Stimulated activated CD4-positive, alpha-beta T cell treated with anti-CD3 and anti-CD28 coated beads, TNF-alpha, amount 100 ng/mL, for 1 hour (primary cell): ENCODE measurements at places on chromosomes 12 and 14.

- no peak for DNase-seq
These were observed 910.4 kb downstream of the VRK1 start for GRCh38 chr14:97707603-97708002.

- DNase-seq: no peak
These were observed 136.1 kb upstream of the CCND2 start for GRCh38 chr12:4137441-4137840.

- no peak for DNase-seq
These were observed 213.8 kb downstream of the SLC6A15 start for GRCh38 chr12:84698576-84699333.

GRCh38 chr12:108611884-108612415 is 14.1 kb upstream of the TMEM119 start:
- DNase-seq: no peak

- DNase-seq: no peak
These were observed 43.8 kb downstream of the SLC35F4 start for GRCh38 chr14:57822081-57822480.

GRCh38 chr12:48040354-48040753 is 36.1 kb upstream of the COL2A1 start:
- no peak for DNase-seq

DNA sequence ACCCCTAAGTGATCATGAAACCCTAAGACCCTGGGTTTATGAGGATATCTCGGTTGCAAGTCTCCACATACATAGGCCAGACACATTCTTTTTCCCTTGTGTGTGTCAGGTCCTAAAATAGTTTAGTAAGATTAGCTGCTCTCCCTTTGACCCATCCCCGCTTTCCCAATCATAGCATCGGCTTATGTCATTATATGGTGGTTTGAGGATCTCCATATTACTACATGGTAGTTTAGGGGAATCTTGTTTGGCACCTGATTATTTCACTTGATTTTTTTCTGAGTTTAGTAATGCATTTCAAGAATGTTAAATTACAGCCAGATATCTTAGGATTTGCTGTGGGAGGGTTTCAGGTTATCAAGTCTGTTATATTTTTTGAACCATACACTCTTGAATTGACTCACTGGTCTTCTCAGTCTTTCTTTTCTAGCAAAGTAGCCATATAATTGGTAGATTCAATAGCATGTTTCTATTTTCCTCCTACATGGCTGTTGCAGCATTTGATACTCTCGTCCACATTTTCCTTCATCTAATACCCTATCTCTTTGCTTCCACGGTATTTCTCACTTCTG is 68.3 kb upstream of the TRHDE start:
- no peak for DNase-seq

DNA sequence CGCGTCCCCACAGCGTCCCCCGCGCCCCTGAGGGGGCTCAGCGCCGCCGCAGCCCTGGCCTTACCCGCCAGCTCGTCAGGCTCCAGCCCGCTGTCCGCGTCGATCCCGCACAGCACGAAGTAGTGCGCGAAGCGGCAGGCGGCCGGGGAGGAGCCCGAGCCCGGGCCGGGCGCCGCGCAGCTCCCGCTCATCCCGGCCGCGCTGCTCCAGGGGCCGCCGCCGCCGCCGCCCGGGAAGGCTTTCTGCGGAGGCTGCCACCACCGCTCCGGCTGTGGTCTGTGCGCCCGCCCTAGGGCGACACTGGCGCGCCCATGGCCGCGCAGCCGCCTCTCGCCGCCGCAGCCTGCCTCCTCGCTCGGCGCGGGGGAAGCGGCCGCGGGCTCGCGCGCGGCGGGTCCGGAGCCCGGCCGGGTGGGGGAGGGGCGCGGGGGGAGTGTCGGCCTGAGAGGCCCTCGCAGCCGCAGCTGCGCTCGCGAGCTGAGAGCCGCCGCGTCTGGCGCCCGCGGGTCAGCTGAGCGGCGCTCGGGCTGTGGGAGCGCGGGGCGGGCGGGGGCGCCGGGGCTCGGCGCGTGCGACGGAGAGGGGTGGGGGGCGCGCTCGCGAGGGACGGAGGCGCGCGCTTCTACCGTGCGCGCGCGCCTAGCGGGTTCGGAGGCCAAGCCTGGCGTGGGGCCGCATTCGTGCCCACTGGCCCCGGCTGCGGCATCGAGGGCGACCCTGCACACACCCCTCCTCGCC is at the start of gene DENND5B:
TSS of gene DENND5B (minus strand) at position 495 of the 738 bp plus-strand sequence. CDS start at position 191, 304 bp downstream.
- no peak for DNase-seq

DNA sequence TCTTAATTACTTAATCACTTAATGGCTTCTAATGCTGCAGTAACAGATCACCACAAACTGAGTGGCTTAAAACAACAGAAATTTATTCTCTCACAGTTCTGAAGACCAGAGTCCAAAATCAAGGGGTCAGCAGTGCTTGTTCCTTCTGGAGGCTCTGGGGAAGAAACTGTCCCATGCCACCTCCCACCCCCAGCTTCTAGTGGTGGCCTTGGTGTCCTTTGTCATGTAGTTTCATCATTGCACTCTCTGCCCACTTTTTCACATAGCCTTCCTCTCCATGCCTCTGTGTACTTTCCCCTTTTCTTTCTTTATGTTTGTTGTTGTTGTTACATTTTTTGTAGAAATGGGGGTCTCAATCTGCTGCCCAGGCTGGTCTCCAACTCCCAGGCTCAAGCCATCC is 16.1 kb upstream of the UBC start:
- no peak for DNase-seq

GRCh38 chr14:68670359-68670715 is 122.5 kb downstream of the ZFP36L1 start:
- DNase-seq: no peak

- no peak for DNase-seq
These were observed 19.5 kb downstream of the GPR68 start for GRCh38 chr14:91225025-91225424.

GRCh38 chr12:24751181-24751580 is 197.7 kb downstream of the BCAT1 start:
- DNase-seq: no peak

- DNase-seq: no peak
These were observed 247.1 kb downstream of the MSRB3 start for GRCh38 chr12:65525491-65526141.

DNA sequence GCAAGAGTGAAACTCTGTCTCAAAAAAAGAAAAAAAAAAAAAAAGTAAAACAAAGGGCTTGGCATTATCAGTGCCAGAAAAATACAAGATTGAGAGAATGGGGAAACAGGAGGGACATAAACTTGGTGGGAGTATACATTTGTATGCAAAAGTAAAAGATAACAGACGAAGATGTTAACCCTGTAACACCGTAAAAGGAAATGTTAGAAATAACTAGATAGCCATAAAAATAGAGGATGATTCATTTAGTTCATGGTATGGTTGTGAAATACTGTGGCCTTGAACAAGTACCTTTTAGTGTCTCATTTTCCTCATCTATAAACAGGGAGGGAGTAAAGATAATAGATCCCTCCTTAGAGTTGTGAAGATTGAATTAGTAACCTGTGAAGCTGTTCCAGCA is 33.3 kb downstream of the ATP2A2 start:
- no peak for DNase-seq

GRCh38 chr14:24843494-24843893 is 206.5 kb downstream of the STXBP6 start:
- DNase-seq: no peak

DNA sequence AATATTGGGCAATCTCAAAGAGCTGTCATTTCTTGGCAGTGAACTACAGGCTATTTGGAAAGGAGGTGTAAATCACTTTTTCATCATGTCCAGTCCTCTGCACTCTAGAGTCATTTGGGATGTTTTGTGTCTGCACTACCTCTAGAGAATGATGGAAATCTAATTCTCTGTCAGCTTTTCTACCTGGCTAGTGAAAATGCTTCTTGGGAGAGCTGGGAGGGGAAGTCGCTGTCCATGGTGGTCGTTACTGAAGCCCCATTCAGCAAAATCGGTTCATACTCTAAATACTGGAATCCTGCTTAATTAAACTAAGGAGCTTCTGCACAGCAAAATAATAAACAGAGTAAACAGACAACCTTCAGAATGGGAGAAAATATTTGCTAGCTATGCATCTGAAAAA is 251.8 kb downstream of the APAF1 start:
- no peak for DNase-seq

DNA sequence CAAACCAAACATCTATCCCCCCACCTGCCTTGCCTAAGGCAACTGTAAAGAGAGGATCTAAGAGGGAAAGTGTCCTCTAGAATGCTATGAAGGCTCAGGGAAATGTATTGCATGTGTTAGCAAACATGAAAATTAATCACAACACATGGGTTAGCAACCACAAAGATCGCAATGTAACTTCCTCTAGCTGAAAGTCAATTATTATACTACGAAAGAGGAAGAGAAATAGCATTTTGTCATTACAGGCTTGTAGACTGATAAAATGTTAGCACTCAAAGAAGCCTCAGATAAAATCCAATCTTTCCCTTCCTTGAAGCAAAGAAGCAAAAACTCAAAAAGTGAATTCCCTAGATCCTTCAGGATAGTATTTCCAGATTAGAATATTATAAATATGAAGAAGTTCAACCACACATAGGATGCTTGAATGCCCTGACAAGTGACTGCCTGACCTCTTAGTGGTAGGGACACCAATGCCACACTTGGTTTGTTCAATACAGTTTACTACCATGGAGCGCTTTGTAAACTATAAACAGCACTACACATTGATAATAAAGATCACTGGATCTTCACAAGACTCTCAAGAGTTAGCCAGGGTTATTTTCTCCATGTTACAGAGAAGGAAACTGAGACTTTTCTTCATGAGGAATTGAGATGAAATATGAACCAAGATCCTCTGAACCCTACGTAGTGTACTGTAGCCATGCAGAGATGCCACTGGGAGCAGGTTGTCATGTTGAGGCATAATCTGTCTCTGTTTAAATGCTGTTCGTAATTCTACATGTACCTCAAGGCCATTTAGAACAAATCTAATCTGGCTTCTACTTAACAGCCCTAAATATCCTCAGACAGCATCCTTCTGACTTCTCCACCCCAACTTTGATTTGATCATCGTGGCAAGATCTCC is 100.7 kb downstream of the ITPR2 start:
- DNase-seq: no peak
